Spinal cord (tissue), 10 donors: ENCODE measurements at places on chromosomes 4 and X. TPM values are rescaled to one million over a fixed set of nuclear protein-coding genes. Genes with fewer than 3 reads are reported as not detected.

DNA sequence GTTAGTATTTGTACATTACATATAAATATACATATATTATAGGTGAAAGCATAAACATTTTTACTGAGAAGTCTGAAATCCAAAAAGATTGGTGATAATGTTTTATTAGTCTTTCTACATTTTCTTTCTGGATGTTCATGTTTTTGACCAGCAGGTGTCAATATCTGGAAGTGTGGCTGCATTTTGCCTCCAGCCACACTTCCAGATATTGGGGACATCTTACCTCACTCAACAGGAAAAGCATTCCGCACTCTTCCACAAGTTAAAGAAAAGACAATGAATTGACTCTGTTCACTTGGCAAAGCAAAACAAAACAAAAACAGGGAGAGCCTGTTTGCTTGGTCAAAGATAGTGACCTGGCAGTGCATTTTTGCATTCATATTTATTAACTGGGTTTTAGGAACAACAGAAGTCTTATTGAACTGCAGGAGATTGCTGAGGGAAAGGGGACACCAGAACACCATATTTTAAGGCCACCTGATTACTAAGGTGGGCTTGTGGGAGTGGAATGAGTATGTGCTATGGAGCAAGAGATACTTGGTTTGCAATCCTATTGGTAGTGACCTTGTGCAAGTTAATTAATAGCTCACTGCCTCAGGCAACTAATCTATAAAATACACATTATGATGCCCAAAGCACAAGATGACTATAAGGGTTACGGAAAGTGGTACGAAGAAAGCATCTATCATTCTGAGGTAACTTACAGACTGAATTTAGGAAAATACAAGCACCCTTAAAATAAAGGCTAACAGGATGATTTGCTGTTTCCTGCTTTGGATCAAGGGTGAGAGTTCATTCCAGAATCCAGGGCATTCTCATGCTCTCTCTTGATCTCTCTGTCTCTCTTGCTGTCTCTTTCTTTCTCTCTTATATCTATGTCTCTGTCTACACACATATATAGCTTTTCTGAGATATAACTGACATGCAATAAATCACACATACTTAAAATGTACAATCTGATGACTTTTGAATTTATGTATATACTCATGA is 389.9 kb upstream of the EMCN start:
- no peak for DNase-seq

DNA sequence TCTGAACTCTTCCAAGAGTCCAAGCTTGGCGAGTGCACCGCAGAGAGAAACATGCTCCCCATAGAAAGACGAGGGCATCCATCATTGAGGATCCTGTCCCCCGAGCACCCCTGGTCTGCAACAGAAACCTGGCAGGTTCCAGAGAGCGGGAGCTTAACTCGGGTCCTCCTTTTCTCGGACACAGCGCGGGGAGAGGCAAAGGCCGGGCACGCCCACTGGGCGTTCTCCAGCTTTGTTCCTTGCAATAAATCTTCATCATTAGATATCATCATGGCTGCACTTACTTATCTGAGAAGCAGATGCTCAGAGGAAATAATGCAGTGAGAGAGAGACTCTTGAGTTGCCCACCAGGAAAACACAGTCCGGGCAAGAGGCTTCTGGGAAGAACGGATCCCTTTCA is 90.1 kb upstream of the PSAPL1 start:
- DNase-seq = no peak

GRCh38 chr4:147542229-147542990 is 61.5 kb downstream of the EDNRA start:
- DNase-seq = no peak

DNA sequence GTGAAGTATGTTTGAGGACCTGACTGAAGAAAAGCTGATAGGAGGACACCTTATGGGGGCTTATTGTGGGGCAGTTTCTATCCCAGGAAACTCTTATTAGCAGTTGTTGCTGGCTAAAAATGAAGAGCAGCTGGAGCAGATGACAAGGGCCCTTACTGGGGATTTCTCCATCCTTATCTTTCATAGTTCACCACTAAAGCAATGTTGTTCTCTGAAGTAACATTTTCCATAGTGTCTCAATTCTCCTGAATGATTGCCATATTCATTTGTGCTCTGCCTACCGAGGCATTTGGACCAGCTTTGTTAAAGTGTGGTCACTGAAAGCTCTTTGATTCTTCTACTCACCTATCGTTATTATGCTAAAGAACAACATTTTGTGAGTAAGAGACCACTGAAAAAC is 7.7 kb downstream of the ENOX2 start:
- no peak for DNase-seq

DNA sequence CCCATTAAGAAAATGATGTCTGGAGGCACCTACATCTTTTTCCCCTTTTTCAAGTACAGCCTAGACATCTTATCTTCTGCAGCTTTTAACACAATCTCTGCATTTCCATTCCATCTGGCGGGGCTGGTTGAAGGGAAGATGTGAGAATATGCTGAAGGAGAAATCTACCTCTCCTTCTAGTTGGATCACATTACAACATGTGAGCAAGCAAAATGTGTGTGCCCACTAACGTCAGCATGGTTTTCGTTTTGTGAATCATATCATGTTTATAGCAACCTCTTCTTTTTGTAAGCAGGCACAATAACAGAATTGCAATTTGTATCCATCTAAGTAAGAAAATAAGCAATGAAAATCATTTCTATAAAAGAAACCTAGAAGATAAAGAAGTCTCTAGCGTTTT is 28.9 kb upstream of the MID1 start:
- peak; percentile 9 for DNase-seq

DNA sequence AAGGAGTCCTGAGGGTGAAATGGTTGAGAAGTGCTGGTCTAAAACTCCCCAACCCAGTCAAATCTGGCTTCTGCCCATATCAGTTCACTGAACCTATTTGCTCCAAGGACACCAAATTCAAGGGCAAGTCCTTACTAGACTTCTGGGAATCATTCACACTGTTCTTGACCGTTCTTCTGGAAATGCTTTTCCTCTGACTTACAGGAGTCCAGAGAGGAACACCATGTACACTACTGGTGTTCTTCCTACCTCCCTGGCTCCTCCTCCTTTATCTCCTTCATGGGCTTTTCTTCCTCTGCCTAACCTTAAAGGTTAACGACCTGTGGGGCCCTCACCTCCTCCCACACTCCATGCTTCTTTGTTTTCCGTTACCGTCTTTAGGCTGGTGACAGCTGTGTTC is 281.3 kb downstream of the FRMPD4 start:
- DNase-seq = no peak

- DNase-seq = no peak
Measured at GRCh38 chrX:40646489-40647306, 663 bp downstream of the CXorf38 start.

DNA sequence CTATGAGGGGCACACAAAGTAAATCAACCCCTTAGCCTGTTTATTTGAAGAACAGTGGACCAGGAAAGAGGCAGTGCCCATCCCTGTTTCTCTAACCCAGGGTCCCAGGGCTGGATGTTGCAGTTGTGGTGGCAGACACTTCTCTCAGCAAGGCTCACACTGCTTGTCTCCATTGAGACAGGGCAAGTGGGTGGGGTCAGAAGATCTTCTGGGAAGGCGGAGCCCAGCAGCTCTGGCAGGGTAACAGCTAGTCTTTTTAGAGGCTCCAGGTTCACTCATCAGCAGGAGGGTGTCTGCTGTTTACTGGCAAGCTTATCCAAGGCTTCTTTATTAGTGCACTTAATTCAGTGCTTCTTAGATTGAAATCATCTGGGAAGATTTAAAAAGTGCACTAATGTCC is 659.8 kb upstream of the DIPK2B start:
- DNase-seq = no peak

- no peak for DNase-seq
Measured at GRCh38 chr4:176778063-176778462, 14.7 kb downstream of the VEGFC start.

- no peak for DNase-seq
Measured at GRCh38 chrX:10108288-10108687, 48.5 kb upstream of the CLCN4 start.

GRCh38 chrX:16788477-16788876 is 2.2 kb downstream of the TXLNG start:
- no peak for DNase-seq

GRCh38 chr4:163587867-163588266 is 93.4 kb downstream of the TMA16 start:
- no peak for DNase-seq

GRCh38 chrX:9938516-9938915 is 28.6 kb upstream of the CLDN34 start:
- DNase-seq = no peak

GRCh38 chrX:14506866-14507265 is 22.5 kb upstream of the GLRA2 start:
- DNase-seq = no peak

DNA sequence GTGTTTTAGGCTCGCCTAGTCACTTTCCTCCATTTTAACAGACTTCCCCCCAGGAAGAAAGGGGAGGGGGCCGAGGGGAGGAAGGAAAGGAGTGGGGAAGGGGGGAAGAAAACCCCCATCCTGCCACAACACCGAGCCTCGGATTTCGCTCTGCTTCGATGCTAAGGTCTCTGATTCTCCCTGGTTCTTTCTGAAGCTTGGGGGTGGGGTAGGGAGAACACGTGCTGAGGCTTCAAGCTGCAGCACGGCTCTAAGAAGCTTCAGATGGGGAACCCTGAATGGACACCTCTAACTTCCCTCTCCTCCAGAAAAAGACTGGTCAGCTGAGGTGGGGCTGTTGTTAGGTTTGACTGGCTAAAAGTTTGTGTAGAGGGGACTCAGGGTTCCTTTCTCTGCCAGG is 61.8 kb downstream of the RHOH start:
- no peak for DNase-seq

GRCh38 chr4:54224996-54225597 is 4.0 kb upstream of the PDGFRA start:
- DNase-seq = no peak

- DNase-seq = no peak
Measured at GRCh38 chr4:120630427-120630826, 292.1 kb downstream of the PRDM5 start.

GRCh38 chr4:110533940-110534339 is 58.0 kb downstream of the ENPEP start:
- no peak for DNase-seq

Gene OCIAD2
- total RNA-seq = 16.4 TPM

Gene IGSF1
- total RNA-seq = 9.3 TPM

Gene RS1
- not detected for total RNA-seq

Gene ATP8A1
- 247 TPM for total RNA-seq

Gene SORBS2
- total RNA-seq = 49.1 TPM

Gene SPP1
- 532 TPM for total RNA-seq

Gene DRD5
- 2.2 TPM for total RNA-seq

Gene FAM156A
- 15.7 TPM for total RNA-seq

Gene ARMCX6
- total RNA-seq = 74.4 TPM
